ENCODE measurements at places on chromosomes 2 and 18.

DNA sequence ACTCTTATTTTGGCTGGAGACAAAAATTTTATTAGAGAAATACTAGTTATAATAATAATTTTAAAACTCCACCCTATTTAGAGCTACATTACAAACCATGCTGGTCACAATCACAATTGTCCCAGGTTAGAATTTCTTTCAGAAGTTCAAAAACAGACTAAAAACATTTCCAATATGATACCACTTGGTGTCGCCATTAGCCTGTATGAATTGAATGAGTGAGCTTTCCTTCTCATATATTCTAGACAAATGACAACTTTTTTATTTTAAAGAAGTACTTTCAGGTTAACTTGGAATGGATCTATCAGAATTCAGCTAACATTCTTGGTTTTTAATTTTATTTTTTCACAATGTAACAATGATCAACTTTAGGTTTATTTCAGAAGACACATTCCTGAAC is 48.0 kb downstream of the SERPINB8 start:
- DNase-seq: peak; percentile 61

GRCh38 chr2:3428577-3428976 is 49.1 kb downstream of the TRAPPC12 start:
- no peak for DNase-seq

GRCh38 chr2:126635736-126636135 is 20.2 kb upstream of the GYPC start:
- DNase-seq: peak; percentile 38

GRCh38 chr2:1968988-1969700 is 224.8 kb upstream of the PXDN start:
- DNase-seq: no peak

- no peak for DNase-seq
Observed at GRCh38 chr18:58390399-58390798, 238.5 kb downstream of the ALPK2 start.

DNA sequence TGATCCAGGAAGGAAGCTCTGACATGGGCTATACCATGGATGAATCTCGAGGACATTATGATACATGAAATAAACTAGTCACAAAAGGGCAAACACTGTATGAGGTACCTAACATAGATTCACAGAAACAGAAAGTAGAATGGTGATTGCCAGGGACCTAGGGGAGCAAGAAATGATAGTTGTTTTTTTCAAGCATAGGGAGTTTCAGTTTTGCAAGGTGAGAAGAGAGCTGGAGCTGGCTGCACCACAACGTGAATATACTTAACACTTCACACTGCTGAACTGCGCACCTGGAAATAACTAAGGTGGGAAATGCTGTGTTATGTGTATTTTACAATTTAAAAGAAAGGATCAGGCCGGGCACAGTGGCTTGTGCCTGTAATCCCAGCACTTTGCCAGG is 13.2 kb upstream of the AGAP1 start:
- no peak for DNase-seq

DNA sequence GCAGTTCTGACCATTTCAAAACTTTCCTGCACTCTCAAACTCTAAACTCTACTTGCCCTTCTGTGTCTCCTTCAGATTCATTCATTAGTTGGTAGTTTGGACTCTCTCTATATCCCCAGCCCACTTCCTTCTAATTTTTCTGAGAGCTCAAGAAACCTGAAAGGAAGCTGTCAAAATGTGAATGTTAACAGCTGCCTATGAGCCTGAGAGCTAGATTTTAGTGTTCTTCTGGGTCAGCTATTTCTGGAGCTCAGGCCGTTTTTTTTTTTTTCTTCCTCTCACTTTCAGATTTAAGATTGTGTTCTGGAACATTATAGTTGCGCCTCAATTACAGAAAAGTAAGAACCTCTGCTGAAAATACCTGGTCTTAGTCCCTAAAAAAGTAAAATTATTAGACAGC is 73.1 kb downstream of the RTN4 start:
- no peak for DNase-seq

DNA sequence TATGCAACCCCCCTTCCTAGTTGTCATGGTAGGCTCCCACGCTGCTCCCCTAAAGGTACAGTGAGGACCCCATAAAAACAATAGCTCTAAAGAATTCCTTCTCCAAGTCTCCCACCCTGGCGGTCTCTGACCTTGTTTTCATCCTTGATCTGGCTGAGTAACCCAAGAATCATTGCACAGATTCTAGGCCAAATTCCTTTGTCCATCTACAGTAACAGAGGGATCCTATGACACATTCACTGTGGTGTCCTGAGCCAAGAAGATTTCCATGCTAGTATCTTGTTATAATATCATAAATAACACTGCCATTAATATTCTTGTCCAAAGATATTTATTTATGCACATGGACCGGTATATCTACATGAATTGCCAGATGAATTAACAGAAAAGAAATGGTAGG is 240.2 kb downstream of the CYP26B1 start:
- no peak for DNase-seq

DNA sequence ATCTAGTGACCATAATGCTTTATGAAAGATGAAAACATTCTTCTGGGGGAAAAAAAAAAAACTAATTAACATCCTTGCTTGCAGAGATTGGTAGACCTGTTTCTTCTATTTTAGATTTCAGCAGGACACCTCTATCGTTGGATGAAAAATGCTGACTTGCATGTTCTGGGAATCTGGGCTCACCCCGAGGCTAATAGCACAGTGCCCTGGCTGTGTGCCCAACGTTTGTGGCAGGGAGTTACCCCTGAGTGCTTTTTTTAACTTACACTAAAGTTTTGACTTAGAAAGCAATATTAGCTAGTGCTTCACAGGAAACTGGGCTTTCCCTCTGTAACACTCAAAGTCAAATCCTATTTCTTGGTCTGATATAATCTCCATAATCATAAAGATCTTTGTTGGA is 233.2 kb downstream of the SLC8A1 start:
- DNase-seq: no peak

DNA sequence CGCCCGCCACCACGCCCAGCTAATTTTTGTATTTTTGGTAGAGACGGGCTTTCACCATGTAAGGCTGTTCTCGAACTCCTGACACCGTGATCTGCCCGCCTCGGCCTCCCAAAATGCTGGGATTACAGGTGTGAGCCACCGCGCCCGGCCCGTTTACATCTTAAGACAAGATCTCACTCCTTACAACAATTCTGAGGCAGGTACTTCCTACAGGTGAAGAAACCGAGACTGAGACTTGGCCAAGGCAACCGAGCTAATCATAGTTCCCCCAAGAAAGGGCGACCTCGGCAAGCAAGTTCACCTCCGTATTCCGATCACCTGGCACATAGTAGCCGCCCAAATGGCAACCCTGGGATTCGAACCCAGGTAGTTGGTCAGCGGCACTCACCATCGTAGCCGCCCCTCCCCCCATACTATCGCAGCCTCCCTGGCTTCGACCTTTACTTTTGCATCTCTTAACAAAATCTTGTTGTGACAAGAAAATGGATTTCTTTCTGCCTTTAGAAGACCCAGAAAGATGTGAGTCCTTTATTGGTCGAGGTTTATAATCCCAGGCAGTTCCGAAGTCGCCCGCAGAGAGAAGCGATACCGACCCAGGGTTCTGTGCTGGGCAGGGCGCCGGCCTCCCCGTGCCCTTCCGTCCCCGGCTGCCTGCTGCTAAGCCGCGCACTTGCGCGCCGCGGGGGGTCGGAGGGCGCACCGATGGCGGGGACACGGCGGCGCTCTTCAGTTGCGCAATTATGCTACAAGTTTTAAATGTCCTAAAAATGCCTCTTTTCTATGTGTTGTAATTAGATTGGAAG is 1.1 kb upstream of the FZD5 start:
- peak; percentile 26 for DNase-seq

DNA sequence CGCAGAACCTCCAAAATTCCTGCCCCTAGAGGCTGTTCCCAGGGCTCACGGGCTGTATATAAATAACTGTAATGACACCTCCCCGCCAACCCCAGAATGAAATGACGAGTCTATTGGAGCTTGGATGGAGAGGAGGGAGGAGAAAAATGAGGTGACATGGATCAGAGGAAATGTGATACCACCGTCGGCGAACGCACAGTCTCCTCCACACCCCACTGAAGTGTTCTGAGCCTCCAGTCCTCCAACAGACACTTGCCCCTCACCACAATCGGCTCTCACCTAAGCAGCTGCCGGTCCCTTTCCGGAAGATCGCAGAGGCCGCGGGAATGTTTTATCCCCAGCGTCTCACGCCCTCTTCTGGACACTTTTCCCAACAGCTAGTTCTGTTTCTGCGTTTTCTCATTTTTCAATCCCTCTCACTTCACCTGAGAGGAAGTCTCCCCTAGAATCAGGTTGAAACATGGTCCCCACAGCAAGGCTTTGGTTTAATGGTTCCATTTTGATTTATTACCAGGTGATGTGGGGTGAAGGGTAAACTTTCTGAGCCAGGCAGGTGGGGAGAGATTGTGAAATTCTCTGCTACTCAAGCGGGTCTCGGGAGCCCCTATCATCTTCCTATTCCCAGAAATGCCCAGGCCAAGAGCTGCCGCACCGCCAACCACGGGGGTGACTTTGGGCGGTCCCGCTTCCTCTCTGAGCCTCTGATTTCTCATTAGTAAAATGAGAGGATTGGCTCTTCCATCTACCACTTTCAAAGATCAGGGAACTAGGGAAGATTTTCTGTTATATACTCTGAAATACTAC is 9.1 kb upstream of the MYO5B start:
- peak; percentile 64 for DNase-seq

GRCh38 chr2:227939271-227940027 is 68.0 kb downstream of the DAW1 start:
- peak; percentile 78 for DNase-seq
